ENCODE measurements at places on chromosomes 11 and 22.
A peak's percentile ranks its signal among the peaks of the same experiment; 100 is the strongest.

GRCh38 chr11:99973993-99974392 lies 713.1 kb upstream of the ARHGAP42 start:
- no peak for DNase-seq

DNA sequence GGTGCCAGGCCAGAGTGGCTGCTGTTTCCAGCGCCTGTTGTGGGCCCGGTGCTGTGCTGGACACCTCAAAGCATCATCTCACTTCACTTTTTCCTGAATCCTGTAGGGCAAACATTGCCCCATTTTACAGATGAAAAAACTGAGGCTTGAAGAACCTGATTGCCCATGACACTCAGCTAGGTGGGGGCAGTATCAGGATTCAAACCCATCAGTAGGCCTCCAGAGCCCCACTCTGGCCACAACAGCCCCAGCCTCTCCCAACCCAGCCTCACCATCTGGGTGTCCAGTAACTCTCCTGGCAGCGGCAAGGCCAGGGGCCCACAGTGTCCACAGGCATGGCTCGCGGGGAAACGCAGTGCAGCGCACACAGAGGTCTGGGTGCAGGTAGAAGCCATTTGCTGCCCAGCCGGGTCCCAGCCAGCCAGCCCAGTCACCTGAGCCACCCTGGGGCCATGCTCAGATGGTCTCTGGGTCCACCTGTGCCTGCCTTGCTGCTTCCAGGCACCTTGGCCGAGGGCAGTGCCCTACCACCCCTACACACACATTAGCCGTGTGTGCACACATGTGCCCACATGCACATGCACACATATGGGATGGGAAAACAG lies 11.5 kb downstream of the SLC22A12 start:
- DNase-seq: no peak

DNA sequence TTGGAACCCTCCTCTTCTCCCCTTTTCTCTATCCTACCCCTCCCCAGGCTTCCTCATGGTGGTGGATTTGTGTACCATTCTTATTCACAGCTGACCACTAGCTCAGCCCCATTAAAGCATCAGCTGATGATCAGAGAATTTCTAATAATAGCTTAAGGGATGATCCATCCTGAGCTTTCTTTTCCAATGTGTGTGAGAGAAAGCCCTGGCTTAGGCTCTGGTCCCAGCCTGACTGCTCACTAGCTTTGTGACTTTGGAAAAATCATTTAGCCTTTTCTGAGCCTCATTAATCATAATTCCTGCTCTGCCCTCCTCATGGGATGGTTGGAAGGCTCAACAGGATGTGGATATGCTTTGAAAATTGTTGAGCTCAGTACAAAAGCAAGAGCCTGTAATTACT lies 26.3 kb upstream of the CCDC90B start:
- DNase-seq: no peak

DNA sequence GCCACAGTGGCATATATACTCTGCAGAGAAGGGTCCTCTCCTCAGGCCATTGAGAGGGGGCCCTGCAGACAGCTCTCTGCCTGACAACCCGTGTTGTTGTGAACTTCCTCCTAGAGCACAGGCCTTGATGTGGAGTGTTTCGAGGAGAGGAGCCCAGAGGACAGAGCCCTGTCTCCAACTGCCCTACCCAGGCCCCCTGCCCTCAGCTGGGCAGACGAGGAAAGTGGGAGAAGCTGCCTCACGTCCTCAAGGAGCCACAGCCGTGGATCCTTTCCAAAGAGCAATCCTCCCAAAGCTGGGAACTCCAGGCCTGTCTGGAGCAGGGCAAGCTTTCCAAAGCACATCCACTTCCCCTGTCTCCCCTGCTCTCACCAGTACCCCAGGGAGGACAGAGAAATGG lies 10.7 kb downstream of the LMO1 start:
- no peak for DNase-seq

- no peak for DNase-seq
These were observed 22.5 kb downstream of the DRD4 start for GRCh38 chr11:659532-660085.

- peak; percentile 90 for DNase-seq
These were observed 12.7 kb downstream of the MYO18B start for GRCh38 chr22:25754527-25755202.

DNA sequence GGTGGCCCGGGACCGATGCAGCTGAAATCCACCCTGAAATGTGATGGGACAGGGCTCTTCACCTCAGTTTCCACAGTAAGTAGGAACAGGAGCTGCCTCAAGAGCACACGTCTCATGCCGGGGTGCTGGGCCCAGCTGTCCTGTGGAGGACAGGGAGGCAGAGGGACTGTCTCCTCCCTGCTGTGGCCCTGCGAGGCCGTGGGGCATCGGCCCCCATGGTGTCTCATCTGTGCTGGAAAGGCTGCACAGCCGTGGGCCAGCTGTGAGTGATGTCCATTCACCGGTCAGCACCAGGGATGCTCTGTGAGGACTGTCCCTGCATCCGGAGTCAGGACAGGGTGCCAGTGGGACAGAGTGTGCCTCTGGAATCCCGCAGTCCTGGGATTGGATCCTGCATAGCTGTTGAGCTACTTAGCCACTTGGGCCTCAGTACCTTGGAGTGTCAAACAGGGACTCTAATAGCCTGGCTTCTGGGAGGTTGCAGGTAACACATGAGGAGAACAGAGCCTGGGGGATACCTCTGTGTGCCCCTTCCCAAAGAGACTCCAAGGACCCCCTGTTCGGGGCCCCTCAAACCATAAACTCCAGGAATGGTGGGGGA lies 16.5 kb downstream of the TRPM5 start:
- no peak for DNase-seq

DNA sequence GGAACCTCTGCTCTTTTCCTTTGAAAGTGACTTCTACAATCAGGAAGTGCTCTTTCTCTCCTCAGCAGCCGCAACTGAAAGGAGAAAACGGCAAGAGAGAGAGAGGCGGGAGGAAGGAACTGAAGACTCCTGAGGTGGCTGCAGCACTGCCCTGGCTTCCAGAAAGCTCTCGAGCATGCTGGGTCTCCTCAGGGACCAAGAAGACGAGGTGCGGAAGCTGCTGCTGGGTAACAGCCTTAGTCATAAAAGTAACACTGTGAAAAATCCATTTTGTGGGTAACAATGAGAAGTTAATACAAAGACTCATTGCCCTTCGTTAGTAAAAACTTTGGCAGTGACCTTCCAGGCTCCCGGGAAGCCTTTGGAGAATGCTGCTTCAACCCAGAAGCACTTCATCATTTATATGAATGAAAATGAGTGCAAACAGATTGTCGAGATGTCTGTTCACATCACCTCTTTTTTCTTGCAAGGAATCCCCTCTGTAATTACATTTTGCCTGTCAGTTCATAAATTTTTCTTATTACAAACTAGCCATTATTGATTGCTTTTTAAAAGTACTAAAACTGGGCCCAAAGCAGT lies 473.4 kb downstream of the SOX6 start:
- DNase-seq: peak; percentile 46

- DNase-seq: no peak
These were observed 27.8 kb upstream of the CSNK2A3 start for GRCh38 chr11:11380883-11381282.

DNA sequence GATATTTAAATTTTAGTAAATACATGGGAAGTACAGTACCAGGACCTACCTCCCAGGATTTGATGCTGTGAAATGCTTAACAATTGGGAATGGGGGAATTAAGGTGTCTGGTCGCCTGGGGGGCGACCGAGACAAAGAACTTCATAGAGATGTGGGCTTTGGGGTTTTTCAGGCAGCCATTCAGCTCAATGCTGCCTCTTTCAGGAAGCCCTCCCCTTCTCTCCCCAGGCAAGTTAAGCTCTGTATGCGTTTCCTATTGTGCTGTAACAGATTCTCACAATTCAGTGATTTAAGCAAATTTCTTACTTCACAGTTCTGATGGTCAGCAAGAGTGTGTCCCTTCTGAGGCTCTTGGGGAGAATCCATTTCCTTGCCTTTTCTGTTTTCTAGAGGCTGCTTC lies 53.8 kb downstream of the KIAA1671 start:
- no peak for DNase-seq

- no peak for DNase-seq
These were observed 4.3 kb downstream of the BCO2 start for GRCh38 chr11:112179601-112180000.

DNA sequence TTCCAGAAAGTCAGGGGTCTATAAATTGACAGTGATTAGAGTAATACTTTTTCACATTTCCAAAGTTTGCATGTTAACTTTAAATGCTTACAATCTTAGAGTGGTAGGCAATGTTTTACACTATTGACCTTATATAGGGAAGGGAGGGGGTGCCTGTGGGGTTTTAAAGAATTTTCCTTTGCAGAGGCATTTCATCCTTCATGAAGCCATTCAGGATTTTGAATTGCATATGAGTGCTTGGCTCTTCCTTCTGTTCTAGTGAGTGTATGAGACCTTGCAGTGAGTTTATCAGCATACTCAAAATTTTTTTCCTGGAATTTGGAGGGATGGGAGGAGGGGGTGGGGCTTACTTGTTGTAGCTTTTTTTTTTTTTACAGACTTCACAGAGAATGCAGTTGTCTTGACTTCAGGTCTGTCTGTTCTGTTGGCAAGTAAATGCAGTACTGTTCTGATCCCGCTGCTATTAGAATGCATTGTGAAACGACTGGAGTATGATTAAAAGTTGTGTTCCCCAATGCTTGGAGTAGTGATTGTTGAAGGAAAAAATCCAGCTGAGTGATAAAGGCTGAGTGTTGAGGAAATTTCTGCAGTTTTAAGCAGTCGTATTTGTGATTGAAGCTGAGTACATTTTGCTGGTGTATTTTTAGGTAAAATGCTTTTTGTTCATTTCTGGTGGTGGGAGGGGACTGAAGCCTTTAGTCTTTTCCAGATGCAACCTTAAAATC lies 5.3 kb downstream of the MALAT1 start:
- peak; percentile 60 for DNase-seq

DNA sequence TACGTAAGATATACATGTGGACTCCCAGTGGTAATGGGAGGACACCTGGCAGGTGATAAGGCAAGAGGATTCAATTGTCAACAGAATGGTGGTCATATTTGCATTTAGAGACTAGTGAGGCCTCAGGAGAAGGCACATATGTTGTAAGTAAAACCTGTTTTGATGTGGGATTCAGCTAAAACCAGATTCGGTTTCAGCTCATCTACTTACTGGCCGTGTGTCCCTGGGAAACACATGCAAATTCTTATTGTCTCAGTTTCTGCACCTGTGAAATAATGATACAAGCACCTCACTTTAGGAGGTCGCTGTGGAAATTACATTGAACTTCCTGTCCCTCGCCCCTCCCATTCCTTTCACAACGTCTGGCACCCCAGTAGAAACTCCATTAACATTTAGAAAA lies 78.9 kb upstream of the FIBIN start:
- no peak for DNase-seq

- peak; percentile 97 for DNase-seq
These were observed at the start of gene PSMA1 for GRCh38 chr11:14519917-14520746. TSS of gene PSMA1 (minus strand) at chr11:14520386. CDS start at chr11:14520299, 87 bp downstream.

- DNase-seq: peak; percentile 80
These were observed 36.1 kb downstream of the ME3 start for GRCh38 chr11:86636275-86636674.

All from fibroblast of skin of back (primary cell).